ENCODE measurements at places on chromosomes 1 and 21.

GRCh38 chr1:67898033-67898726 lies 64.9 kb upstream of the GNG12 start:
- H3K4me3 ChIP-seq, result no peak overlapping the region
- DNase-seq, result no peak
- H3K4me1 ChIP-seq, result no peaks in the 10 kb centered on the region

DNA sequence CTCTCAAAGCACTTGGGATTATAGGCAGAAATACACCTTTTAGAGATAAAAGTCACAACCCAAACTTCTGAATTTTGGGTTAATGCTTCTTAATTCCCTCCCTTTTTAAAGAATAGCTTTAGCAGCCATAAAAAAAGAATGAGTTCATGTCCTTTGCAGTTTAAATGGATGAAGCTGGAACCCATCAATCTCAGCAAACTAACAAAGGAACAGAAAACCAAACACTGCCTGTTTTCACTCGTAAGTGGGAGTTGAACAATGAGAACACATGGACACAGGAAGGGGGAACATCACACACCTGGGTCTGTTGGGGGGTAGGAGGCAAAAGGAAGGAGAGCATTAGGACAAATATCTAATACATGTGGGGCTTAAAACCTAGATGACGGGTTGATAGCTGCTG lies 55.8 kb downstream of the SLC27A3 start:
- H3K4me3 ChIP-seq, result no peak overlapping the region
- H3K36me3 ChIP-seq, result no peaks in the 10 kb centered on the region
- H3K27ac ChIP-seq, result no peak overlapping the region
- DNase-seq, result no peak
- H3K4me1 ChIP-seq, result no peaks in the 10 kb centered on the region

DNA sequence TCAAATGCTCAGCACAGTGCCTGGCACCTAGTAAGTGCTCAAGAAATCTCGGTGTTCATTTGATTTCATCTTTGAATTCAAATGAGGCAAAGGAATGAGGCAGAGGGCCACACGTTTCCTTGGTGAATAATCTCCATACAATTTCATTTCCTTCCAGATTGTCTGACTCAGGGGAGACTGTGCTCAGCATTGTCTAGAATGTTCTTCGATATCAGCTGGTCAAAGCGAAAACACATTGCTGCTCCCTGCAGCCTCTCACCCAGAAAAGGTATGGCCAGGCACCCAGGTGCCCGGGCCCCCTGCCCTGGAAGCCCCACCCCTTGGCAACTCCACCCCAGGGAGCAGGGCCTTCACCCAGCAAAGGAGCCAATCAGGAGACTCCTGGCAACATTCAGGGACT lies 55.8 kb downstream of the FBXO2 start:
- no peaks in the 10 kb centered on the region for H3K4me1 ChIP-seq
- no peaks in the 10 kb centered on the region for H3K36me3 ChIP-seq
- H3K27me3 ChIP-seq, result no peaks in the 10 kb centered on the region
- no peak for DNase-seq
- no peak overlapping the region for H3K27ac ChIP-seq

DNA sequence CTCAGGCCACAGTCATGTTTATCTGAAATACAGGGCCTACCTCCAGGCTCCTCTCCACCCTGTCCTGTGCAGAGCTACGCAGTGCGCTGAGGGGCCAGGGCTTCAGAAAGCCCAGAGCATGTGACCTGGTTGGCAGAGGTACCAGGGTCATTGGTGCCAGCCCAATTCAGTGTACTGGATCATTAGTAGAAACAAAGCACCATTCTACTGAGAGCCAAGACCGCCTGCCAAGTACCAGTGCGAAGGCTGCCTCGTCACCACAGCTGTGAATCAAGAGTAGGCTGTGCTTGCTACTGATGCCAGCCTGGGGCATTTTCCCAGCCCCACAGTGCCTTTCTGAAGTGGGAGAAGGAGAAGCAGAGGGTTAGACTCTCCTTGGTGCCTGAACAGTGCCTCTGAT lies 59.8 kb downstream of the CAPN9 start:
- DNase-seq, result no peak
- H3K27ac ChIP-seq, result no peak overlapping the region
- H3K27me3 ChIP-seq, result no peaks in the 10 kb centered on the region
- H3K4me1 ChIP-seq, result no peaks in the 10 kb centered on the region
- no peaks in the 10 kb centered on the region for H3K36me3 ChIP-seq

DNA sequence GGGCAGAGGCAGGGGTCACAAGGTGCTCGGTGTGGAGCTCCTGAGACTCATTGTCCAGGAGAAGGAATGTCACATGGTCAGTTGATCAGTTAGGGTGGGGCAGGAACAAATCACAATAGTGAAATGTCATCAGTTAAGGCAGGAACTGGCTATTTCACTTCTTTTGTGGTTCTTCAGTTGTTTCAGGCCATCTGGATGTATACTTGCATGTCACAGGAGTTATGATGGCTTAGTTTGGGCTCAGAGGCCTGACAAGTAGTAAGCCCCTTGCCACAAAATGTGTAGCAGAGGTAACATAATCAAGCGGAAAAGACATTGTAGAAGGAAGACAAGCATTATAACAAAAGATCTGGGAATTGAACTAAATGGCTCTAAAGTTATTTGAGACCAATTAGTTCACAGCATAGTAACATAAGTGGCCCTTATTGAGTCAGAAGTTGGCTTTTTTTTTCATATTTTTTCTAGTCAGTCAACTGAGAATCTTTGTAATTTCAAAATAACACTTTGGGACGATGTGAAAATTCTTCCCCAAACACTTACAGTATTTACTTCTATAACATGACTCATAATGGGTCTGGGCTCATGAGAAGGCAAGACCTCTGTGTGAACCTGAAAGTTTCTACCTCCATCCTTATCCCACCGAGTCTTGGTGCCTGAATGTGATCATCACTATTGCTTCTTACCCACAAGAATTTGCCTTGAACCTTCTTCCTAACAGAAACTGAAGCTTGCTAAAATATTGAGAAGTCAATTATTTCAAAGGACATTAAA lies 137.0 kb upstream of the DPT start:
- no peak for DNase-seq
- H3K4me1 ChIP-seq, result no peaks in the 10 kb centered on the region
- H3K36me3 ChIP-seq, result no peaks in the 10 kb centered on the region

DNA sequence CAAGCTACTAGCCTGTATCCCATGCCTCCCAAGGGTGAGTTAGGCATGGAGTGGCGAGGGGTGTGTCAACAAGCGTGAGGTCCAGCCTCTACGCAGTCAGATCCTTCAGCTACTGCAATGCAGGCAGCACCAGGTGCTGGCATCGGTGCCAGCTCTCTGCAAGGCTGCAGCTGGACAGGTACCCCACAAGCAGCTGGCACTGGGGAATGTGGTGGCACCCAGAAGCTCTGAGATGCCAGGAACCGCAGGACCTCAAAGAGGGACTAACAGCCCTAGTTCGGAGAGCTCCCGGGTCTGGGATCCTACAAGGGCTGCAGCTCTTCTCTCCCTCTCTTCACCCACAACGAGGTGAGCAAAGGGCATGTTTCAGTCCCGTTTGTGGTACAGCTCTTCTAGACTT lies 974.5 kb downstream of the LTN1 start:
- no peak overlapping the region for H3K27ac ChIP-seq
- H3K4me3 ChIP-seq, result no peak overlapping the region
- no peaks in the 10 kb centered on the region for H3K36me3 ChIP-seq
- no peaks in the 10 kb centered on the region for H3K4me1 ChIP-seq
- H3K27me3 ChIP-seq, result no peaks in the 10 kb centered on the region

DNA sequence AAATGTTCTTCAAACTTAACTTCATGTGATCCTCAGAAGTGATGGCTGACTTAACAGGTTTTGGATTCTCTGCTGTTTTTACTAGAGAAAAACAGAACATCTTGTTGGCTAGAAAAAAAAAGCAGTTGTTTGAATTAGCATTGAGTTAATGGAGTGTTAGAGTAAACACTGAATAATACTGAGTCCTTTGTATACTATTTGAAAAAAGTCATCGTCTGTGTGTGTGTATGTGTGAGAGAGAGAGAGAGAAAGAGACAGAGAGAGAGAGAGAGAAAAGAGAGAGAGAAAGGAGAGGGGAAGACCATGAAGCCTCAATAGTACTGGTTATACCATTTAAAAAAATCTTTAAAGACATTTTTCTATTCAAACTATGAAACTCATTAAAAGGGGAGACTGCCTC lies 10.4 kb downstream of the ZNF697 start:
- peaks cover 16% of the 10 kb centered on the region for H3K4me1 ChIP-seq
- no peak overlapping the region for H3K27ac ChIP-seq
- no peaks in the 10 kb centered on the region for H3K36me3 ChIP-seq
- no peak overlapping the region for H3K4me3 ChIP-seq
- no peak for DNase-seq

DNA sequence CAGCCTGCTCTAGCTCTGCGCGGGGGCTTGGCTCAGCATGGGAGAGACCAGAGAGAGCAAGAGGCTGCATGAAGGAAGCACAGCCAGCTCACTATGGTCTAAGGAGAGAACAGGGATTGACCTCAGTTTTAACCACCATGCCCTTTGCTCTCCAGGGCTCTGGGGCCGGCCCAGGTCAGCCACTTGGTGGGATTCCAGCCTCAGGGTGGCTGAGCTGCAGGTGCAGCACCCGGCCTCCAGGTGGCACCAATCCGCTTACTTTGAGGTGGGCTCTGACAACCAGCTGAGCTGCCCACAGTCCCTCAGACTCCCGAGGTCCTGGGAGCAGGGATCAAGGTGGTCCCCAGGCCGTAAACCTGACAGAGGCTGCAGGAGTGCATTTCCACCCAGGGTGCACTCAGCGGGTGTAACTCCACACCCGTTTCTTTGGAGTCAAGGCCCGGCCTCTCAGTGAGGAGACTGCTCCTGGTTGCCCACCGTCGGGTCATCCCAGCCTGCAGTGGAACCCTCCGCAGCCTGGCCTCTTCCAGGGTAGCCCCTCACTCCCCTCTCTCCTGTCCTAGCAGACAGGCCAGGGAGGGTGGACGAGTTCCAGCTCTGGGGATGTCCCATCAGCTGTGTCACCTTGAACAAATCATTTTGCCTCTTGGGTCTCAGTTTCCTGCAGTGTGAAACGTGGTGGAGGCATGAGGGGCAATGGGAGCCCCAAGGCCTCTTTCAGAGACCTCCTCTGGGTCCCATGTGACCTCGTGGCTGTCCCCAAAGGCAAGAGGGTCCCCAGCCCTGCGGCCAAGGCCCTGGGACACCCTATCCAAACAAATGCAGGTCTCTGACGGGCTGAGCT lies 607 bp upstream of the LGR6 start:
- H3K4me3 ChIP-seq, result no peak overlapping the region
- peaks cover 7% of the 10 kb centered on the region for H3K4me1 ChIP-seq
- H3K27ac ChIP-seq, result no peak overlapping the region
- peak; percentile 74 for DNase-seq
- no peaks in the 10 kb centered on the region for H3K27me3 ChIP-seq
- no peaks in the 10 kb centered on the region for H3K36me3 ChIP-seq

DNA sequence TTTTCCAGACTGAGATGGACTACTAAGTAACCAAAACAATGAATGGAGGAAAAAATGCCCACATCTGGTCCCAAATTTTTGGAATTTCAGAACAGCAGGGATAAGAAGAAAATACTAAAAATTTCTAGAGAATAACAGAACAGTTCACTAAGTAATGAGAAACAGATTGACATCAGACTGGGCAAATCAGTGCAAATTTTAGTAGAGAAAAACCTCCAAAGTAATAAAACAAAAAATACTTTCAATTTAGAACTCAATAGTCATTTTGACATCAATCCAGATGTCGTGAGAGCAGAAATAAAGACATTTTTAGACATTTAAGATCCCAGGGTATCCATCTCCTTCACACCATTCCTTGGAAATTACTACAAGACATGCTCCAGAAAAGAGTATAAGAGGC lies 39.3 kb downstream of the CRP start:
- no peaks in the 10 kb centered on the region for H3K36me3 ChIP-seq
- H3K27me3 ChIP-seq, result no peaks in the 10 kb centered on the region
- no peak for DNase-seq
- no peak overlapping the region for H3K4me3 ChIP-seq
- H3K27ac ChIP-seq, result no peak overlapping the region

Measured in testis (tissue), 5 donors.